ENCODE measurements at places on chromosomes 13 and 19.

- no peak for DNase-seq
Observed at GRCh38 chr13:20106742-20107141, 54.1 kb downstream of the GJA3 start.

- DNase-seq: no peak
Observed at GRCh38 chr13:41833831-41834230, 127.1 kb downstream of the VWA8 start.

DNA sequence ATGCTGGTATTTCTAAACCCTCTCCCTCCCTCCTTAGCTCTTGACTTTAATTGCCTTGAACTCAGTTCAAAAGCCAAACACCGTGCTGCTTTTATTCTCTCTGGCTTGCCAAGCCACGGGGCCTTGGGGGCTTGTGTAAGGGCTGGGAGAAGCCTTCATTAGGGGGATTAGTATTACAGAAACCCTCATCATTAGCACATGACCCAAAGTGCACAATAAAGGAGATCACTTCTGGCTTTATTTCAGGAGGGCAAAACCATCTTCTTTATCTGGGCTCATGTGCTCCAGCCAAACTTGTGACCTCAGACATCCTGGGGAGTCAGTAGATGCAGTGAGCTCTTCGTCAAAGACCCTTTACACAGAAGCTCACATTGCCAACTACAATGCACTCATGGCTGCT lies at the start of gene DCT:
TSS of gene DCT (minus strand) at position 67 of the 400 bp plus-strand sequence. CDS start 427 bp downstream, outside the sequence.
- DNase-seq: no peak

- DNase-seq: no peak
Observed at GRCh38 chr19:54709212-54709948, 14.9 kb upstream of the KIR3DL3 start.

All from Ammon's horn (tissue), 1 donor.